ENCODE measurements at places on chromosomes 3 and 15. TPM values are rescaled to one million over a fixed set of nuclear protein-coding genes. Genes with fewer than 3 reads are reported as not detected.

MEX3B gene
- 9.6 TPM for total RNA-seq

SH3BP5 gene
- total RNA-seq = 14.2 TPM

PRR20G gene
- total RNA-seq = not detected

C3orf52 gene
- 18.0 TPM for total RNA-seq

P2RY13 gene
- total RNA-seq = not detected

TMCC1 gene
- total RNA-seq = 9.3 TPM

DAPK2 gene
- 1.1 TPM for total RNA-seq

CSPG4 gene
- total RNA-seq = 15.3 TPM

TMEM62 gene
- 11.4 TPM for total RNA-seq

DPPA2 gene
- not detected for total RNA-seq

NR1I2 gene
- total RNA-seq = under 0.01 TPM

CFAP161 gene
- 0.72 TPM for total RNA-seq

SLC24A1 gene
- 7.2 TPM for total RNA-seq

MYL3 gene
- not detected for total RNA-seq

PFN2 gene
- total RNA-seq = 97.8 TPM

CCDC39 gene
- total RNA-seq = not detected

CDV3 gene
- 283 TPM for total RNA-seq

ITIH4 gene
- total RNA-seq = 0.88 TPM

HTR3E gene
- not detected for total RNA-seq

NANOGP8 gene
- not detected for total RNA-seq

MUC20 gene
- total RNA-seq = not detected

KCNMB3 gene
- 0.88 TPM for total RNA-seq

CLPX gene
- 34.5 TPM for total RNA-seq

CCDC9B gene
- total RNA-seq = 58.1 TPM

ZSCAN2 gene
- 6.6 TPM for total RNA-seq

CD276 gene
- total RNA-seq = 137 TPM

IQCH gene
- 1.9 TPM for total RNA-seq

CRYGS gene
- total RNA-seq = 1.3 TPM

GPR171 gene
- total RNA-seq = not detected

SOX14 gene
- not detected for total RNA-seq

FSIP1 gene
- total RNA-seq = 0.88 TPM

SCN5A gene
- total RNA-seq = 1.1 TPM

RTP3 gene
- total RNA-seq = not detected

DYNLT2B gene
- 2.0 TPM for total RNA-seq

GPR160 gene
- total RNA-seq = 0.44 TPM

CACNA2D3 gene
- total RNA-seq = not detected

PLA2G4B gene
- total RNA-seq = 0.66 TPM

GHRL gene
- not detected for total RNA-seq

SMCO1 gene
- not detected for total RNA-seq

P3H2 gene
- total RNA-seq = 14.4 TPM

TMCO5A gene
- total RNA-seq = not detected

LRRC31 gene
- total RNA-seq = not detected

GOLGA8J gene
- total RNA-seq = not detected

CGNL1 gene
- total RNA-seq = 0.72 TPM

ADPGK gene
- 92.8 TPM for total RNA-seq

SEMA3B gene
- total RNA-seq = 25.4 TPM

THPO gene
- total RNA-seq = not detected

ALDH1L1 gene
- total RNA-seq = 1.3 TPM

CPLX3 gene
- total RNA-seq = not detected

CADM2 gene
- not detected for total RNA-seq

NR2F2 gene
- 20.6 TPM for total RNA-seq
